CD4-positive, alpha-beta T cell treated with Interleukin-6 for 4 hours (primary cell): ENCODE measurements at places on chromosomes 4 and X.

- no peak for DNase-seq
Measured at GRCh38 chr4:110472583-110473329, 3.2 kb upstream of the ENPEP start.

DNA sequence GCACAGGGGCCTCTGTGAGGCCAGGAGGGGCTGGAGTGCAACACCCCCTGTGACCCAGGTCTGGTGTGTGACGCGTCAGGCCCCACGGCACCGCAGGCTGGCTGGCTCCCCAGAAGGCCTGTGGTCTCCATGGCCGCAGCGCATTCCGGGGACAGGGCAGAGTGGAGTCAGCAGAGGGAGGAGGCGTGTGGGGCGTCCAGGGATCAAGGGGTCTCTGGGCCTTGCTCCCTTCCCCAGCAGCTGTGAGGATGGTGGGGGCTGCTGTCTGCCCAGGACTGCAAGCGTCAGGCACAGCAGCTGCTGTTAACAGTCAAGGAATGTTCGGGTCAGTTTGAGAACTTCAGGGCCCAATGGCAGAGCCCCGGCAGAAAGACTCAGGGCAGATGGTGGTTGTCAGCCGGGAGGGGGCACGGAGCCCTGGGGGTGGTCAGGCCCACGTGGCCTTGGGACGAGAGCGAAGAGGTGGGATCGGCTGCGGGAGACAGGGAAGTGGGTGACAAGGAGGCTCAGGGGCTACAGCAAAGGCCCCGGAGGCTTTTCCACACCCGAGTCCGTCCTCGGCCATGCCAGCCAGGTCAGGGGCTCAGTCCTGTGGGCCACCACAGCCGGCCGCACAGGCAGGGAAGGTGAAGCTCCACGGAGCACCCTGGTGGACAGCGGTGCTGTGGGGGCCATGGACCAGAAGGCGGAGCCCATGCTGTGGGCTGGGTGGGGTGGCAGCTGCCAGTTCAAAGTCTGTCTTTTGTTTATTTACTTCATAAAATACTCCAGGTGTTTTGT lies 18.3 kb downstream of the PCGF3 start:
- DNase-seq, result no peak

- DNase-seq, result no peak
Measured at GRCh38 chr4:19693936-19694570, 557.7 kb upstream of the SLIT2 start.

- no peak for DNase-seq
Measured at GRCh38 chr4:176534566-176534965, 214.8 kb downstream of the SPCS3 start.

GRCh38 chr4:107870236-107870635 lies 45.5 kb downstream of the SGMS2 start:
- DNase-seq, result no peak

DNA sequence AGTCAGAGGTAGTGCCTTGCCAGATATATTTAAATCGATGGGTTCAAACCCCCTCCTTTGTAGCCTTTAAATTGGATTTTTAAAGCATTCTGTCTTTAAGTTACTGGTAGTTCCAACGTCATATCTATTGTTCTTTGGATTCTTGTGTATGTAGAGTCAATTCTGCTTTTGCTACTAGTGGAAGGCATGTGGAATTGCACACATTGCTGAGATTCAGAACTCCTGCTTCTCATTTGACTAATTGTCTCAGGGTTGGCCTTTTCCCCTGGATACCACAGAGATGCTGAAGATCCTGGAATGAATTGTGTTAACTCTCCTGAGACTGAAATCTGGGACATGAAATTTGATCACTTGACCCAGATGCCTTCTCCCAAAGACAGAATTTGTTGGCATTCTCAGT lies 328.3 kb upstream of the RPS6KA3 start:
- DNase-seq, result no peak

DNA sequence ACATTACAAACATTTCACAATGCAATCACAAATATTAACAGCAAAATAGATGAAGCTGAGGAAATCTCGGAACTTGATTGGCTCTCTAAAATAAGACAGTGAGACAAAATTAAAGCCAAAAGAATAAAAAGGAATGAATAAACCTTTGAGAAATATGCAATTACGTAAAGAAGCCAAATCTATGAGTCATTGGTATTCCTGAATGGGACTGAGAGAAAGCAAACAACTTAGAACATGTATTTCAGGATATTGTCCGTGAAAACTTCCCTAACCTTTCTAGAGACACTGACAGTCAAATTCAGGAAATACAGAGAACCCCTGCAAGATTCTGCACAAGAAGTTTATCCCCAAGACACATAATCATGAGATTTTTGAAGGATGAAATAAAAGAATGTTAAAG lies 48.4 kb upstream of the SPANXN2 start:
- no peak for DNase-seq

DNA sequence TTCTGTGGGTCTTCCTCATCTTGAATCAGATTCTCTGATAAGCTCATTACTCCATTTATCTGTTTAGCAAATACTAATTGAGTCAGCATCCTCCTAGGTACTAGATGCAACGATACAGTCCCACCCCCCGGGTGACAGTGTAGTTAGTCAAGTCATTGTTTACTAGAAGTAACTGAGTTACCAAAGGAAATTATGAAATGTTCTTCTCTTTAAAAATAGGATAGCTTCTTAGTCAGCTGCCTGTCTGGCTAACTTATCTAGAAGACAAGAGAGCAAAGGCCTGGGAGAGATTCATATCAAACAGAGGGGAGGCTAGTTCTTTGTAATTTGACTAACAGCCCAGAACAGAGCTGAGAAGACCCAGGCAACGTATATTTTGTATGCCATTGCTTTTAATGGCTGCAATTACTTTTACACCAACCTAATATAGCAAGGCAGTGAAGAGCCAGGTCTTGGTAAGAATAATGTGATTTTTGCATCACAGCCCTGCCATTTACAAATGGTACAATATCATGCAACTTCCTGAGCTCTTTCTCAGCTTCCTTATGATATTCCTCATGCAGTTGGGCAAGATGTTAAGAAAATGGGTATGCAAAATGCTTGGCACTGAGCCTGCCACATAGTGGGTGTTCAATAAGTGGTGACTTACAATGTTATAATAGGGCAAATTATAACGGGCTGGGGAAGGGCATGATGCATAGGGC lies 149.9 kb downstream of the CHIC2 start:
- DNase-seq, result no peak

GRCh38 chr4:11532138-11532537 lies 103.4 kb upstream of the HS3ST1 start:
- DNase-seq, result no peak

DNA sequence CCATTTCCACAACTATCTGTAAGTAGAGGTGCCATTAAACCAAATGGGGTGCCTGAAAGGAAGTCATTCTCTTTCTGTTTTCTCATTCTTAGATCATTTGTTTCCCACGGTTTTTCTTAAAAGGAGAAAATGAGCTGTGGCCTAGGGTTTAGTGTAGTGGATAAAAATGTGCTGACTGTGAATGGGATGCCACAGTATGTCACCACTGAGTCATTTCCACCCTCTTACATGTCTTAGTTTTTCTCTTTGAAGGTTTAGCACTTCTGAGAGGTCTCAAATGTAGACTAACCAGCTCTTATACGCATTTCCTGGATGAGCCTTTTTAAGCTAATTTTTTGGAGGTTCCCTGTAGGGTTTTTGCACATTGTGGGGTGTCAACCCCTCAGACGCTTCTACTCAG lies 244.5 kb upstream of the SPANXN1 start:
- DNase-seq, result no peak

GRCh38 chr4:36140421-36140820 lies 103.9 kb downstream of the ARAP2 start:
- DNase-seq, result no peak

DNA sequence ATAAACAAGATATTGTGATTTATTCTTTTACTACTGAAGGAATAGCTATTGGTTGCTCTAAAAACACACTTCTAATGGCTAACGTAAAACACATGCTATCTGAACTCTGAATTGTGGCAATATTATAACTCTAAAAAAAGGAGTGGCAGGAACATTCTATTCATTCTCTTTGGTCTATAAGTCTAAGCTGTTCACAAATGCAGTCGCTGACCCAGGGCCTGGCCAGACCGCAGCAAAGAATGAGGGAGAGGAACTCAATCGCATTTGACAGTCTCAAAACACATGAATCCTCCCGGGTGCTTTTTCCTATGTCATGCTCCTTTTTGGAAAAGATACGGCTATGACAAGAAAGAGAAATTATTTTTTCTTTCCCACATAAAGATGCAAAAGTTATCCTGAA lies 651.6 kb upstream of the PITX2 start:
- no peak for DNase-seq

GRCh38 chrX:45068569-45068968 lies 132.1 kb downstream of the DIPK2B start:
- peak; percentile 20 for DNase-seq

DNA sequence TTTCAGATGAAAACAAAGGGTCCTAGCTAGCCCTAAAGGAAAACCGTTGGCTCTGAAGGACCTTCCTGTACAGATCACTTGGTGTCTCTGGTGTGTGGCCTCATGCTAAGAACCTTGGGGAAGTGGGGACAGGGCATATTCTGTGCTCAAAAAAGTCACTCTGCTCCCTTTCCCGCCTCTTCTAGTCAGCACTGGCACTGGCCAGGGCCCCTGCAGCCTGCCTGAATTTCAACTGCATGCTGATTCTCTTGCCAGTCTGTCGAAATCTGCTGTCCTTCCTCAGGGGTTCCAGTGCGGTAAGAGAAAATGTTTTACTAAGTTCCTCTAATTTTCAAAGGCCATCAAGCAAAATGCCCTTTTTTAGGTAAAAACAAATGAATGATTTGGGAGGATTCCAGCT lies 3.4 kb downstream of the CYBB start:
- no peak for DNase-seq

DNA sequence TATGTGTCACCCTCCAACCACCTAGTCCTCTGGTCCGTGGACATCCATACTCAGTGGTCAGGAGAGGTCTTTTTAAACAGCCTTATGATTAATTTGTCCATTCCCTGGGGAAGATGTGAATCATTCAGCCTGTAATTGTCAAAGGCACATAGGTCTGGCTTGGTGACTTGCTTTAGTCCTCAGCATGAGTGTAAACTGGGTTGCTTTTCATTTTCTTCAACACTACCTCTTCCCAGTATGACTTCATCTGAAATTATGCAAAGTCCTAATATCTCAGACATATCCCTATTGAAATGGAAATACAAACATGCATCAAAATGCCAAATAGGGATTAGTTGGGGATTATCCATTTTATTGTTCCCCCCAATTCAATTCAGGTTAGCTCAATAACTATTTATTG lies 208.3 kb upstream of the AMOT start:
- DNase-seq, result no peak

GRCh38 chr4:128796934-128797333 lies 12.6 kb upstream of the JADE1 start:
- no peak for DNase-seq

DNA sequence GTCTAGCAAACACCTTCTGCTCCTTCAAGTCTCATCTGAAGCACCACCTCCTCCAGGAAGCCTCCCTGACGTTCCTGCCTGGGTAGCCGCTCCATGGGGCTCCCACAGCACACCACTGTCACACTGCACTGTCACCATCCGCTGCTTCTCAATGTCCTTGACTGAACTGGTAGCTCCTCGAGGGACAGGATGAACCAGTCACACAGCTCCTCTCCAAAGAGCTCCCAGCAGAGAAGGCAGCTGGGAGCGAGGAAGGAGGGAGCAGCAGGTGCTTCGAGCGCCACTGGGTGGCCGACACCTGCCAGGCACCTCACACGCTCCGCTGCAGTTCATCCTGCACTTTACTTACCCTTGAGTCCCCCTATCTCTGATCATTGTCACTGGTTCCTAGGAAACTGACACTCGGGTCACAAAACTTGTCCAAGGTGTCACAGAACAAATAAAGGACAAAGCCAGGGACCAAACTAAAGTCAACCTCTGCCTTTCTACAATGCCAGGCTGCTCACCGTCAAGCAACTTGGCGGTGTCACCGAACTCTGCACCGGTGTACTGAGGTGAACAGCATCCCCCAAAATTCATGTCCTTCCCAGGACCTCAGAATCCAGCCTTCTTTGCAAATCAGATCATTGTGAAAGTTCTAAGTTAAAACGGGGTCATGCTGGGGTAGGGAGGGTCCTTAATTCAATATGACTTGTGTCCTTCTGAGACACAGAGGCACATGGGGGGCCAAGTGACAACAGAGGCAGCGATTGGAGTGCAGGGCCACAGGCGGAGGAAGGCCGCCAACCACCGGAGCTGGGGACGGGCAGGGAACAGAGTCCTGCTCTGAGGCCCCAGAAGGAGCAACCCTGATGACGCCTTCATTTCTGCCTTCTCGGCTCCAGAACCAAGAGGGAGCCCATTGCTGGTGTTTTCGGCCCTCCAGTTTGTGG lies 5.5 kb upstream of the S100P start:
- DNase-seq, result no peak

DNA sequence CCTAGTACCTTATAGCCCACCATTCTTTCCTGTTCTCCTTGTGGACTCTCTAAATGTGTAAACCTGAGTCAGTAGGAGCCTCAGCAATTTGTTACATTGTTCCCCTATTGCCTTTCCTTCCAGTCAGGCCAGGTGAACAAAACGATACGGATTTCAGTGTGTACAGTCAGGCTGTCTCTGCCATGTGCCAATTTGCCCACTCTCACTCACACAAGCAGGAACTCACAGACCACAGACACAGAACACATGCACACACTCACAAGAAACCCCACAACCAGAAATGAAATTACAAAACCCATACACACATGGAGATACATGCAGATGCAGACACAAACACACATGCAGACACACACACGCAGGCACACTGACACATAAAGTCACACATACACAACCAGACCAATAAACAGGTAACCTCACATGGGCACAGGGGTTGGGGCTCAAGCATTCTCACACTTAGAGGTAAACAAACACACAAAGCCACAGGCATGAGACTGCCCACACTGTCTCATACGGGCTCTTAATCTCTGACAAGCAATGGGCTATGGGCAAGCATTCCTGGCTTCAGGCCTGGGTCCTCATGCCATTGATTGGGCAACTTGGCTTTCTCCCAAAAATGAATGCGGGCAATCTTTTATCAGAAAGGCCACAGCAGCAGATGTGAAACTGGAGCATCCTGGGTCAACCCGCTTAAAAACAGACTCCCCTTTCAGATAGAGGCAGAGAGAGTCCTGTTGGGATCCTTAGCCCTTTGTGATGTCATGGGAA lies 68.7 kb downstream of the NBDY start:
- peak; percentile 1 for DNase-seq

- peak; percentile 57 for DNase-seq
Measured at GRCh38 chr4:154626793-154627484, 14.5 kb upstream of the FGG start.

DNA sequence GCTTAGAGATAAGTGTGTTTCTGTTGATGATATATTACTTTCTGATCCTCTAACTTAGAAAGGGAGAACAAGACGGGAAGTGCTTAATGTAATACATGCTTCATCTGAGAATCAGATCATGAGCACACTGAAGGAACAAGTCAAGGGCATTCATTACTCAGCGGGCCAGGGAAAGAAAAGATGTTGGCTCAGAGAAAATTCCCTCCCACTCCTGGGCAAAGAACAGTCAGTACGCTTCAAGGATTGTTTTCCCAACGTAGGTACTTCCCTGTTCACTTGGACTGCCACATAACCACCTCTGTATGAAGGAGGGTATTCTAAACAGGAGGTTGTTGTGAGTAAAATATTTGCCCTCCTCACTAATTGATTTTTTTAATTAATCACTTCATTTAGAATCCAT lies 374.5 kb upstream of the FMR1 start:
- no peak for DNase-seq

- no peak for DNase-seq
Measured at GRCh38 chrX:150035531-150035930, 97.2 kb upstream of the EOLA2 start.

GRCh38 chr4:36064117-36064516 lies 180.2 kb downstream of the ARAP2 start:
- no peak for DNase-seq
